ENCODE measurements at places on chromosomes 1 and 21.

DNA sequence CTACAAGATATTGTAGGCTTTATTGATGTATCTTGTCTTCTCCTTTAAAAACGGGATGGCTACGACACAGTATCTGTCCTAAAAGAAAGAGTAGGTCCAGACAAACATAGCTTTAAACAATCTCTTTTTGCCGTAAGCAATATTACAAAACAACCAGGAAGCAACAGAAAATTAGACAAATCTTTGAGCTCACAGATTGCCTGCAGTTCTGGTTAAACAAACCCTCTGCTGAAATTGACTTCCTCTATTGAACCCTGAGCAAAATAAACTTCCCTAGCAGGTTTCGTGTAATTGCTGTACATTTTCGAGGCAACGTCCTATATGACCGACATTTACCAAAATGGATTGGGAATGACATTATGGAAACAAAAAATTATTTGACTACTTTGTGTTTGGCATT is 50.6 kb downstream of the CHML start:
- peak; percentile 78 for DNase-seq

DNA sequence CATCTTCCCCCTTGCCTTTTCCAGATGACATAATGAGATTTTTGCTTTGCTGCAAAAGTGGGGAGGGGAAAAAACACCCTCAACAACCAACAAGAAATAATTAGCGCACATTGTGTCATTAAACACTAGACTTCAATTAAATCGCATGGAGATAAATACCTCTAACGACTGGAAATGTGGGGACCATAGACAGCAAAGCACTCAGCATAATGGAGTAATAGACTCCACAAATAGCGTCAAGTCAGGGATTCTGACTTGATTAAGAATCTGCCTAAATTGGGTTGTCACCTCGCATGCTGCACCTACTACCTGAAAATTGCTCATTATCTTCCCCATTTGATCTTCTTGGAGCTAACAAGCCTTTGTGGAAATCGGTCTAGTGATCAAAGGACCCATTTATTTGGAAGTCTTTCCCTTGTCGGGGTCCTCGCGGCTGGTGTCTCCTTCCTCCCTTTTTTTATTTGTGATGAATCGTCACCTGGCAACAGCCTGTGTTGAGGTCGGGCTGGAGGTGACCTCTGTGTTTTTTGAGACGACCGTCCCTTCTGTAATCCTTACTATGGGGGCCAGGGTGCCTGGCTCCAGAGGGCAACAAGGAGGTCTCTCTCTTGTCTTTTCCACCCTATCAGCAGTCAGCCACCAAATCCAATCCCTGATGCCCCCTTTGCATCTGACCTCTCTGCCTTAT is 75.3 kb upstream of the IGSF21 start:
- DNase-seq = no peak

- no peak for DNase-seq
These were observed 330.3 kb upstream of the SNX7 start for GRCh38 chr1:98331243-98331642.

DNA sequence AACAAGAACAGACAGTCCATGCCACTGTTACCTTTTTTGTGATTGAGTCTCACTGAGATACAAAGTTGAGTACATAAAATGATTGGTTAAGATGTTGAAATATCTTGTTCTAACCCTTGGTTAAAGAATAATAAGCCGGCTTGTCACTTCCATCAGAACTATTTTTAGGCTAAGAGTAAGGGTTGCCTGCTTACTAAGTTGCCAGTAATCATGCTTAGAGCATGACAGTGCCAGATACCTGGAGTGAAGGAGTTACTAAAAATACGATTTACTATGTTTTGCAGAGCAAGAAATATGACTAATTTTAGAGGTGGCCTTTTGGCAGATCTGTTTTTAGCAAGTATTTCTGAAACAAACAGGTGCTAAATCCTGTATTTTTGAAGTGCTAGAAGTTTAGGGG is 6.0 kb downstream of the HUNK start:
- no peak for DNase-seq

DNA sequence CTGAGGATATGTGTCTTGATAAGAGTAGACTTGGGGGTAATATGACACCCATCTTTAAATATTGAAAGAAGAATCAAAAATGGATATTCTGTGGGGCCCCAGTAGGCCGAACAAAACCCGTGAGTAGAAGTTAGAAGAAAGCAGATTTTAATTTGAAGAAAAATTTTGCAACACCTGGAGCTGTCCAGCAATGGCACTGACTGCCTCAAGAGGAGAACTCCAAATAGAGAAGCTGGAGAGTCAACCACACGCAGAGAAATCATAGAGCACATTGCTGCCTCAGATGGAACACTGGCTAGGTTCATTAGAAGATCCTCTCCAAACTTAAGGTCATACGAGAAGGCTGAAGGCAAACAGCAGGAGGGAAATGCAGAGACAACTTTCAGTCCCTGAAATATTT is 6.8 kb downstream of the NHLH1 start:
- peak; percentile 46 for DNase-seq

DNA sequence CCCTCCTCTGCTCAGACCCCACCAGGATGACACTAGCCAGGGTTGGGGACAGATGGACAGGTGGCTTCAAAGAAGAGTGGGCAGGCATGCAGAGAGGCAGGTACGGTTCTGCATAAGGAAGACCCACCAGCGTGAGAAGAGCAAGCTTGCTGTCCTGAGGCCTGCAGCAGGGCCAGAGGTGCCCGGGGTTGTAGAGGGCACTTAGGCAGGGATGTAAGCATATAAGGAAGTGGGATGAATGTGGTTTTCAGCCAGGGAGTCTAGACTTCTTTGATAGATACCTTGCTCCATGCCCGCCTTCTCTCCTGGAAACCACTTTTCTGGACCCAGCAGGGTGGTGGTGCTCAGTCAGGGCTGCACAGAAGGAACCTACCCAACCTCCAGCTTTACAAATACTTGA is 1.4 kb downstream of the TTC39A start:
- peak; percentile 7 for DNase-seq

- no peak for DNase-seq
These were observed 13.4 kb upstream of the LRRC47 start for GRCh38 chr1:3809680-3810079.

- no peak for DNase-seq
These were observed 33.9 kb upstream of the SELENON start for GRCh38 chr1:25765923-25766589.

DNA sequence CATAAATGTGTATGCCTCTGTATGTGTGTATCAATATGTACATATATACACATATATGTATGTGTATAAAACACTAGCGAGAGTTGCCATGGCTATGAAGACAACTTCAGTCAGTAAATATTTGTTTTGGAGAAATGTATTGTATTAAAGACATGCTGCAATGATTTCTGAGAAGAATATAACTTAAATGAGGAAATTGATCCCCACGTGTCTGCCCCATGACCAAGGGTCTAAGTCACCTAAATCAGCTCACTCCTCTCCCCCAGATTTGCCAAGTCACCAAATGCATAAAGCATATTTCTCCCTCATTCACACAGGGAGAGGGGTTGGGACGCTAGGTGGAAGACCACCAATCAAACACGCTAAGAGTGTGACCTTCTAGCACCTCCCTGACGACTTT is 58.3 kb upstream of the LYST start:
- no peak for DNase-seq

GRCh38 chr1:8118031-8118451 is 91.9 kb upstream of the ERRFI1 start:
- DNase-seq = no peak

GRCh38 chr1:223234170-223234514 is 91.1 kb upstream of the TLR5 start:
- DNase-seq = no peak

GRCh38 chr1:91768786-91769725 is 116.9 kb downstream of the TGFBR3 start:
- no peak for DNase-seq

GRCh38 chr1:184199036-184199435 is 147.5 kb downstream of the TSEN15 start:
- no peak for DNase-seq

- no peak for DNase-seq
These were observed 47.5 kb upstream of the DIP2A start for GRCh38 chr21:46411236-46411635.

DNA sequence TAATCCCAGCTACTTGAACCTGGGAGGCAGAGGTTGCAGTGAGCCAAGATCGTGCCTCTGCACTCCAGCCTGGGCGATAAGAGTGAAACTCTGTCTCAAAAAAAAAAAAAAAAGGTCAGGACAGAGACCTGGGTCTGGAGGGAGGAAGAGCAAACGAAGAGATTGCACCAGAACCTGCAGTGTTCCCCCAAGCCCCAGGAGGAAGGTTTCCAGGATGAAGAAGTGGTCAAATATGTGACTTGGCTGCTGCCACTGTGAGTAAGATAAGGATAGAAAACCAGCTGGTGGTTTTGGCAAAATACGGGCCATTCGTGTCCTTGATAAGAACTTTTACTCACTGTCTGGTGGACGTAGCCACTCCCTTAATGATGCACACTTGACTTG is 42.2 kb downstream of the CLDN14 start:
- peak; percentile 66 for DNase-seq

GRCh38 chr1:214220891-214221290 is 60.1 kb upstream of the SMYD2 start:
- DNase-seq = no peak

DNA sequence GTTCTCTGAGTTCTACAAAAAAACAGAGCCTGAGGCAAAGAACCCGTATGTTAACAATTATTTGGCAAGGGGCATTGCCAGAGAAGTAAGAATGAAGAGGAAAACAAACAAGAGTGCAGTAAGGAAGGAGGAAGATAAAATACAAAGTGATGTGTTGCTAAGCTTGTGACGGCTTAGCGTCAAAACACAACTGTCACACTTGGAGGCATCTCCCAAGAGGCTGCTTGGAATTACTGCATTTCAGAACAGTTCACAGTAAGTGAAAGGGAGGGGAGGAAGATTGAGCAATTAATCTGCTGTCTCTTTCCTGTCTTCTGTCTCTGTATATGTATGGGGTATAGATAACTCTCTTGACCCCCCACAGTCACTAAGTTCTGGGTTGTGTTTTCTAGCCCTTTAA is 1017.0 kb upstream of the TMPRSS15 start:
- no peak for DNase-seq

All from MV-4-11 (cell line).